ENCODE measurements at places on chromosomes 11 and 22. TPM values are rescaled to one million over a fixed set of nuclear protein-coding genes. Genes with fewer than 3 reads are reported as not detected.

ELFN2 gene
- total RNA-seq, result 2.8 TPM

NDUFC2 gene
- 285 TPM for total RNA-seq

ARHGAP20 gene
- total RNA-seq, result 0.11 TPM

CWC15 gene
- total RNA-seq, result 53.5 TPM

OR10AG1 gene
- not detected for total RNA-seq

GRCh38 chr11:69985641-69986439 is 92.3 kb upstream of the ANO1 start:
- H3K4me3 ChIP-seq, result peak overlapping the region; percentile 28
- H3K4me1 ChIP-seq, result peaks cover 8% of the 10 kb centered on the region
- no peak for DNase-seq

DNA sequence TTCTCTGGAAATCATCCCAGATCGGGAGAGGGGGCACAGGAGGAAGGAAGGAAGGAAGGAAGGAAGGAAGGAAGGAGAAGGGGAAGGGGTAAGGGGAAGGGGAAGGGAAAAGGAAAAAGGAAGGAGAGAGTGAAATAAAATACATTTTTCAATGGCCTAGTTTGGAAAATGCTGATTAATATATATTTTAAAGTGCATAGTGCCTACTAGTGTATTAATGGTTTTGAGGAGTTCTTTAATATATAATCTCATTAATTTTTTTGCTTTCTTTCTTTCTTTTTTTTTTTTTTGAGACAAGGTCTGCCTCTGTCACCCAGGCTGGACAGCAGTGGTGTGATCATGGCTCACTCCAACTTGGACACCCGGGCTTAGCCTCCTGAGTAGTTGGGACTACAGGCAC is 107.8 kb upstream of the FOLH1 start:
- no peak overlapping the region for H3K4me3 ChIP-seq
- H3K4me1 ChIP-seq, result no peaks in the 10 kb centered on the region
- no peaks in the 10 kb centered on the region for H3K36me3 ChIP-seq
- H3K27ac ChIP-seq, result no peak overlapping the region
- DNase-seq, result no peak
- H3K27me3 ChIP-seq, result no peaks in the 10 kb centered on the region

DNA sequence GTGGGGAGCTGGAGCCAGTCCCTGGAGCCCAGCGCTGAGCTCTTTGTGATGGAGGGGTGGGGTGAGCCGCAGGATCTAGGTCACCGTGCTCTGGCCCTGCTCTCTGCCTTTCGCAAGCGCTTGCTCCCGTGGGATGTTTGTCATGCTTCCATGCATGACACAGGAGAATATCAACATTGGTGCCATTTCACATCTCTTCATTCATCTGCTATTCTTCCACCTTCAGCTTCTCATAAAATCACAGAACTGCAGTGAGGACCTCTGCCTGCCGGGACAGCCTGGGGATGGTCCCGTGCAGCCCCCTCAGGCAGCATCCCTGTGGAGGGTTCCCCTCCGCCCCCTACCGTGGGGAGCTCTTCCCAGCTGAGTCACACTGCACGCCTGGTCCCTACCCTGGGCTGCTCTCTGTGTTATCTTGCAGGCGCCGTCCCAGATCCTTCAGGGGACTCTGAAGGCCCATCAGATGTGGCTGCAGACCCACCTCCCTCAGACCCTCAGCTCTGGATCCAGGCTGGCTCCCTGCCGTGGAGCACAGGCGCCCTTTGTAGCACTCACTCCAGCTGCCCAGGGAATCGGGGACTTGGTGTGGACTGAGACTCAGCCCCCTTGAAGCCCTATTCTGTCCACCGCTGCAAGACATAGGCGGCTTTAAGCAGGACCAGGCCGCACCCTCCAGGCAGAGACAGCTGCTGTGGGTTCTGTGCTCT is 5.1 kb upstream of the SEPTIN5 start:
- no peaks in the 10 kb centered on the region for H3K4me1 ChIP-seq
- no peak for DNase-seq
- no peak overlapping the region for H3K4me3 ChIP-seq
- no peaks in the 10 kb centered on the region for H3K36me3 ChIP-seq

DNA sequence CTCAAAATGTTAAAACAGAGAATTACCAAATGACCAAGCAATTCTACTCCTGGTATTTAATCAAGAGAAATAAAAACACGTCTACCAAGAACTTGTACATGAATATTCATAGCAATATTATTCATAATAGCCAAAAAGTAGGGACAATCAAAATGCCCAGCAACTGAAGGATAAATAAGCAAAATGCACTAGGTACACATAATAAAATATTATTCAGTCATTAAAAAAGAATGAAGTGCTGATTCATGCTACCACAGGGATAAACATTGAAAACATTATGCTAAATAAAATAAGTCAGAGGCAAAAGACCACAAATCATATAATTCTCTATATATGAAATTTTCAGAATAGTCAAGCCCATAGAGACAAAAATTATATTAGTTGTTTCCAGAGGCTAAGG is 24.8 kb downstream of the ARHGAP32 start:
- no peak overlapping the region for H3K4me3 ChIP-seq
- no peak overlapping the region for H3K27ac ChIP-seq
- no peak for DNase-seq
- H3K27me3 ChIP-seq, result no peaks in the 10 kb centered on the region
- H3K4me1 ChIP-seq, result no peaks in the 10 kb centered on the region

DNA sequence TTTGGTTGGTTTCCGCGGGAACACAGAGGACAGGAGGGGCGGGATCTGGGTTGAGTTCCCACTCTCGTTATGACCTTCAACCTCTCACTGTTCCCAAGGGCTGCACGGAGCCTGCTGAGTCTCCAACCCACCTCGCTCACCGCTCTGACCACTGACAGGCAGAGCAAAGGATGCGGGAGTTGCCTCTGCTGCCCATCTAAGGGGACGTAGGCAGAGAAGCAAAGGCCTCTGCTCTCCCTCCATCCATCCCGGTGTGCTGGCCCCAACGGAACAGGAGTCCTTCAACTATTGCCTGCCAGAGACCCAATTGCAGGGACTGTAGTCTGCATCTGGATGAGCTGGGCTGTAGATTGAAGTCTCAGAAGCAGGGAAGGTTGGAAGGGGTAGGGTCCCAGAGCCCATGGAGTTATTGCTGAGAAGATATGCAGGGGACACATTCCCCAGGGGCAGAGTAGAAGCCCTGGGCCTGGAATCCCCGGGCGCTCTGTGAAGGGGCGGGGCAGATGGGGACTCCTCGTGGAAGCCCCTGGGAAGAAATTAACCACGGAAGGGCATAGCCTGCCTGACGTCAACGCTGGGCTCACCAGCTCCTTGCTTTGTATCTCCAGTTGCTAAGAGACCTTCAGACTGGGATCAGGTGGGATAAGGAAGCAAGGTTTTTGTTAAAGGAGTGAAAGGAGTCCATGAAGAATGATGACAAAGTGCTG is 12.7 kb upstream of the FXYD2 start:
- H3K4me1 ChIP-seq, result no peaks in the 10 kb centered on the region
- H3K27ac ChIP-seq, result no peak overlapping the region
- H3K36me3 ChIP-seq, result no peaks in the 10 kb centered on the region
- H3K27me3 ChIP-seq, result peaks cover 7% of the 10 kb centered on the region

DNA sequence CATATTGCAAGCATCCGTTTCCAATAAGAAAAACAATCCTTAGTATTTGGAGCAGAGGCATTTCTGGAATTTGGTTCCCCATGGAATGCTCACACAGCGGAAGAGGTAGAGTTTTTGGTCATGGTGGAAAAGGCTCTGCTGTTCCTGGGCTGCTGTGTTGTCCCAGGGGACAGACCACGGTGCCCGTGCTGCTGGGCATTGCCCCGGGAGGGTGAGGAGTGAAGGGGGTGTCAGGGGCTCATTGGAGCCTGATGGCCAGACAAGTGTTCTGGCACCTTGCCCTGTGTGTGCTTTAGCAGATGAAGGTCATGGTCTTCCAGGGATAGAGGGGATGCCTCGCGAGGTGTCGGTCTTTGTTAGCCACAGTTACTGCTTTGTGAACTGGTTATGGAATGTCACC is 61.2 kb downstream of the MPPED1 start:
- no peak for DNase-seq
- no peak overlapping the region for H3K4me3 ChIP-seq
- H3K27ac ChIP-seq, result no peak overlapping the region
- H3K27me3 ChIP-seq, result no peaks in the 10 kb centered on the region
- no peaks in the 10 kb centered on the region for H3K36me3 ChIP-seq

- no peaks in the 10 kb centered on the region for H3K27me3 ChIP-seq
- H3K36me3 ChIP-seq, result no peaks in the 10 kb centered on the region
- no peaks in the 10 kb centered on the region for H3K4me1 ChIP-seq
- no peak overlapping the region for H3K27ac ChIP-seq
Measured at GRCh38 chr11:23749762-23750430, 747.0 kb upstream of the LUZP2 start.

- H3K4me3 ChIP-seq, result no peak overlapping the region
- no peaks in the 10 kb centered on the region for H3K4me1 ChIP-seq
- no peaks in the 10 kb centered on the region for H3K36me3 ChIP-seq
Measured at GRCh38 chr11:131186629-131187101, 183.8 kb upstream of the NTM start.

GRCh38 chr22:30265823-30266444 is 717 bp downstream of the OSM start:
- DNase-seq, result no peak
- no peak overlapping the region for H3K27ac ChIP-seq
- H3K4me1 ChIP-seq, result peaks cover 7% of the 10 kb centered on the region
- H3K27me3 ChIP-seq, result no peaks in the 10 kb centered on the region

GRCh38 chr11:27701355-27702105 is 1.3 kb upstream of the BDNF start:
- H3K27ac ChIP-seq, result peak overlapping the region; percentile 84
- H3K36me3 ChIP-seq, result no peaks in the 10 kb centered on the region
- H3K27me3 ChIP-seq, result no peaks in the 10 kb centered on the region
- peak overlapping the region; percentile 97 for H3K4me3 ChIP-seq

- no peak overlapping the region for H3K4me3 ChIP-seq
- H3K4me1 ChIP-seq, result no peaks in the 10 kb centered on the region
- H3K27ac ChIP-seq, result no peak overlapping the region
- no peak for DNase-seq
Measured at GRCh38 chr11:81104051-81104450, 1629.6 kb downstream of the FAM181B start.

- no peak for DNase-seq
- peaks cover 7% of the 10 kb centered on the region for H3K4me1 ChIP-seq
- no peak overlapping the region for H3K27ac ChIP-seq
- no peaks in the 10 kb centered on the region for H3K27me3 ChIP-seq
- H3K4me3 ChIP-seq, result no peak overlapping the region
Measured at GRCh38 chr11:93536101-93536861, 6.9 kb downstream of the SMCO4 start.

- no peak overlapping the region for H3K27ac ChIP-seq
- no peak for DNase-seq
- no peaks in the 10 kb centered on the region for H3K4me1 ChIP-seq
- H3K36me3 ChIP-seq, result no peaks in the 10 kb centered on the region
- no peak overlapping the region for H3K4me3 ChIP-seq
Measured at GRCh38 chr22:50167689-50168489, 2.6 kb upstream of the PANX2 start.

- H3K27me3 ChIP-seq, result no peaks in the 10 kb centered on the region
- no peak overlapping the region for H3K4me3 ChIP-seq
- H3K4me1 ChIP-seq, result no peaks in the 10 kb centered on the region
- H3K36me3 ChIP-seq, result no peaks in the 10 kb centered on the region
- no peak for DNase-seq
Measured at GRCh38 chr22:33958741-33959140, 38.5 kb upstream of the LARGE1 start.

DNA sequence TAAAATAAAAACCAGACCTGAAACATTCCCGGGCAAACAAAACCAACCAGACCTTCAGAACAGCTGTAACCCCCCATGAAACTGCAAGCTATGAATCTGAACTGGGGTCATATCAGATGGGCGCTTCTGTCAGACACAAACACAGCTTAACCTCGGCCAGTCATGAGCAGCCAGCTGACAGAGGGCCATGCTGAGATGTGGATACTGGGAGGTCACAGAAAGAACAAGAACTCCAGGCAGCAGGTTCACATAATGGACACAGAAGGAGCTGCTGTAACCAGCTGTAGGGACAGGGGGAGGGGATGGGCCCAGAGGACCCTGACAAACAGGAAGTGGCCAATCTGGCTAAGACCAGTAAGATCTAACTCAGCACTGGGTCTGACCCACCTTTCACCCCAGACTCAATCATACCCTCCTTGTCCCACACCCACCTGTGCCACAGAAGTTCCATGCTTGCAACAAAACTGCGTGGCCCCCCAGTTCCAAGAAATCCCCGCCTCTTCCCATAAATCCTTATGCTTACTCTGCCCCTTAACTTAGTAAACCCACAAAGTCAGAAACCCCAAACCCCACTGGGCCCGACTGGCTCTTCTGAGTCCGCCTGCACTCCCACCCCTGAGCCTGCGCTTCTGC is 4.0 kb downstream of the APOL4 start:
- no peak overlapping the region for H3K4me3 ChIP-seq
- H3K4me1 ChIP-seq, result peaks cover 13% of the 10 kb centered on the region
- peaks cover 4% of the 10 kb centered on the region for H3K27me3 ChIP-seq
- H3K36me3 ChIP-seq, result no peaks in the 10 kb centered on the region

DNA sequence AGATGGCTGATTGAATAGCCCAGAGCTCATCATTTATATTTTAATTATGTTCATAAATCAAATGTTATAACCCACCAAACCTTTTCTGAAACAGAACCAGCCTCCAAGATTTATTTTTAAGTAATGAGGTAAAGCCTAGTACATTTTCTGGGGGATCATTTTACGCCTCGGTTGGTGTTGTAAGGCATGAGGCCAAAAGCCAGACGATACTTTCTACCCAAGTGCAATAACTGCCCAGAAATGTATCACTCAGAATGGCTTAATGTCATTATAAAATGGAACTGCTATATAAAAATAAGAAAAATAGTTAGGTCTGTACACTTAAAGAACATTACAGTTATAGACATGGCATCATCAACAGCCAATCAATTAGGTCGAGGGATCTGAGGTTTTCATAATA is 283.3 kb downstream of the CADM1 start:
- no peaks in the 10 kb centered on the region for H3K27me3 ChIP-seq
- H3K4me1 ChIP-seq, result peaks cover 16% of the 10 kb centered on the region
- H3K27ac ChIP-seq, result no peak overlapping the region
- no peaks in the 10 kb centered on the region for H3K36me3 ChIP-seq

- no peaks in the 10 kb centered on the region for H3K36me3 ChIP-seq
- DNase-seq, result peak; percentile 97
- peak overlapping the region; percentile 99 for H3K27ac ChIP-seq
- H3K4me1 ChIP-seq, result peaks cover 70% of the 10 kb centered on the region
Measured at GRCh38 chr11:12287009-12287373, 90.4 kb upstream of the PARVA start.

GRCh38 chr11:35794850-35795249 is 132.3 kb downstream of the TRIM44 start:
- H3K27me3 ChIP-seq, result no peaks in the 10 kb centered on the region
- H3K4me3 ChIP-seq, result no peak overlapping the region
- no peaks in the 10 kb centered on the region for H3K36me3 ChIP-seq
- DNase-seq, result peak; percentile 75
- no peak overlapping the region for H3K27ac ChIP-seq
- peaks cover 30% of the 10 kb centered on the region for H3K4me1 ChIP-seq

Measured in astrocyte (in vitro differentiated cells and primary cell).